ENCODE measurements at places on chromosomes 4 and X. TPM values are rescaled to one million over a fixed set of nuclear protein-coding genes. Genes with fewer than 3 reads are reported as not detected.

- no peak for DNase-seq
Observed at GRCh38 chr4:67764183-67764582, 10.0 kb upstream of the GNRHR start.

DNA sequence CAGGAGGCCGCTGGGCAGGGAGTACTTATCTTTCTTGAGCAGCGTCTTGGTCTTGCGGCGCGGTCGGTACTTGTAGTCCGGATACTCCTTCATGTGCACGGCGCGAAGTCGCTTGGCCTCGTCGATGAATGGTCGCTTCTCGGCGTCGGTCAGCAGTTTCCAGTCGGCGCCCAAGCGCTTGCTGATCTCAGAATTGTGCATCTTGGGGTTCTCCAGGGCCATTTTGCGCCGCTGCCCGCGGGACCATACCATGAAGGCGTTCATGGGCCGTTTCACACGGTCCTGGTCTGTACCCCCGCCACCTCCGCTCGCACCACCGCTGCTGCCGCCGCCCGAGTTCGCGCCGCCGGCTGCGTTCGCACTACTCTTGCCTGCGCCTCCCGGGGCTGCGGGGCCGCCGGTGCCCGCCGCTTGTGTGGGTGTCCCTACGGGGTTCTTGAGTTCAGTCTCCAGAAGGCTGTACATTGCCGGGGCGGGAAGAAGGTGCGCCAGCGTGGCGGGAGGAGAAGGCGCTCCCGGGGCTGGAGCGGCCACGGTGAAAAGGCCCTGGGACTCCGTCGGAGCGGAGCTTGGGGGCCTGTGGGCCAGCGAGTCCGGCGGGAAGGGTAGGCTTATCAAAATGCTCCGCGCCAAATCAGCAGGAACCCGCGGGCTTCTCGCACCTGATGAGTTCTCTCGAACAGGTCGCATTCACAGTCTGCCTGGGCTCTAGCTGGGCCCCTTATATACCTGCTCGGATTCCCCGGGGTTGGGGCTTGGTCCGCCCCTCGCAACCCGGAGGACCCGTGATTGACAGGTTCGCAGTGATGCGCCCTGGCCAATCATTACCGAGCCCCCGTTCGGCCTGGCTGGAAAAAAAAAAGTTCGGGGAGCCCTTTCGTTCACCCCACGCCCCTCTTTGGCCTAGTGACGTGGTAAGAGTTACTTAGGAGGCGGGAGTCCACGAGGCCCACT lies at the start of gene SOX3:
Gene SOX3, minus strand, starts transcription at position 699 of the 954 bp plus-strand sequence. Its CDS starts 9 bp downstream, at position 690.
- no peak for DNase-seq

The TRPC3 gene
- total RNA-seq, result 88.6 TPM

GRCh38 chr4:73505567-73505966 lies 24.0 kb downstream of the AFM start:
- no peak for DNase-seq

The PLAC1 gene
- not detected for total RNA-seq

The GALNTL6 gene
- total RNA-seq, result 51.1 TPM

The CDKN2AIP gene
- total RNA-seq, result 18.4 TPM

DNA sequence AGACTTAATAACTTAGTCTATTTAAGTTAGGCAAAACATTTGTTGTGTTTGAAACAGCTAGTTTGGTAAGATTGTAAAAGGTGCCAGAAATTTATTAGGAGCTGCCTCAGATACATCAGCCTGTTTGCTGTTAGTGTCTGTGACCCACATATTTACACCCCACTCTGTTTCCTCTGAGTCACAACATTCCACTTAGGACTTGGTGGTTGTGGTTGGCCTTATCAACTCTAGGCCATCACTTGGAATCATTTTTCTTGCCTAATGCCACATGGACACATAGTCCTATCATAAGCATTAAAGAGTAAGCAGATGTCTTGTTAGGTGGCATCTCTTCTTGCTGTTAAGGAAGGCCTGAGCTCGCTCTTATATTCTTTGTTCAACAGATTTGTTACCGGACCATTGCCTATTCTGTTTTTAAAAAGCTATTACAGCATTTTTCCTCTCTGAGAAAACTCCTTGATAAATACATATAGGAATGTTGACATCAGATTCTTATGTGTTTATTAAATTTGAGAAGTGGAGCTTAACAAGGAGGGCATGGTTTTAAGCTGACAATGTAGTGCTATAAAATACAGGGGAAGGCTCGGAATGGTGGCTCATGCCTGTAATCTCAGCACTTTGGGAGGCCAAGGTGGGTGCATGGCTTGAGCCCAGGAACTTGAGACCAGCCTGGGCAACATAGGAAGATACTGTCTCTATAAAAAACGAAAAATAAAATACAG lies 51.2 kb upstream of the PGRMC2 start:
- DNase-seq, result no peak

- DNase-seq, result no peak
Observed at GRCh38 chrX:105706041-105706440, 116.3 kb upstream of the NRK start.

DNA sequence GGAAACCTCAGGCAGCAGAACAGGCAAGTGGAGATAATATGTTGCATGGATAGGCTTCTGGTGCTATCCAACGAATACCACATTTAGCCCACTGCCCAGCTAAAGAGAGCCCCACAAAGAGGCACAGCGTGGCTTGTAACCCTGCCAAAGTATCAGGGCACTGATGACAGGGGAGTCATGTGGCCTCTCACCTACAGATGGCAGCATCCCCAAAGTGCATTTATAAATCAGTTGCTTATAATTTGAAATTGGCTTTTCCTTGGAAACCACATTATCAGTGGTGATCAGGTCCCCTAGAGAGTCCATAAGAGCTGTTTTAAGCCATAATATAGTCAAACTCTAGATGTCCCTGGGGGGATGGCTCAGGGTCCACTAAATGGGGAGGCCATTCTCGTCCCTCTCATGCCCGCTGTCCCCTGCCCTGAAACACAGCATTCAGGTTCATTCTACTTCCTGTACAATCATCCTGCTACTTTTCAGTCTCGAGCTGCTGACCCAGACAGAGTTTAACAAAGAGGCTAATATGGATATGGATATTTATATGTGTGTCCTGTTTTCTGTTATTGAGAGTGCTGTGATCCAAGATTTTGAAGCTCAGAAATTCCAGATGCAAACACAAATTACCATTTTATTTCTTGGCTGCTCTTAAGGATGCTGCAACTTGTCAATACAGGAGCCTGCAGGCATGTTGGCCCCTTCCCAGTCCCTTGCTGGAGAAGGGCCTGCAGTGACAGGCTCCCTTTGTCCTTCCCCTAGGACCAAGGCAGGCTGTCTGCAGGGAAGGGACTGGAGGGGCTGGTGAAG lies 28.5 kb downstream of the SRPX start:
- DNase-seq, result no peak

DNA sequence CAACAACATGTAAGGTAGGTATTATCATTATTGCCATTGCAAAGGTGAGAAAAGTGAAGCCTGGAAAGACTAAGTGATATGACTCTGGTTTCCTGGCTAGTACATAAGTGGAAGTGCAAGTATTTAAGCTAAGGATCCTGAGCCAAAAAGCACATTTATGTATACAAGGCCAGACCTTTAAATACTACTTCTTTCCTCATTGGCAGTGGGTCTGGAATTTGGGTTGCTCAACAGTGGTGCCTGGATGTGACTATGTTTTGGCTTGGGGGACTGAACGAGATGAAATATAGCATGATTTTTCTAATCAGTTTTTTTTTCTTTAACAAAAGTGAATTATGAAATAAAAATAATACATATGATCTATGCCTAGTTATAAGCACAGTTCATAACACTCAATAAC lies 7.4 kb upstream of the FGF13 start:
- DNase-seq, result no peak

GRCh38 chr4:121061861-121062260 lies 10.5 kb downstream of the NDNF start:
- no peak for DNase-seq

The HOPX gene
- 17.4 TPM for total RNA-seq

The PCDH18 gene
- total RNA-seq, result 42.3 TPM

GRCh38 chr4:85940151-85940550 lies 419.7 kb downstream of the MAPK10 start:
- DNase-seq, result no peak

Measured in cerebellum (tissue), 4 donors.